ENCODE measurements at places on chromosomes 11 and 22.

DNA sequence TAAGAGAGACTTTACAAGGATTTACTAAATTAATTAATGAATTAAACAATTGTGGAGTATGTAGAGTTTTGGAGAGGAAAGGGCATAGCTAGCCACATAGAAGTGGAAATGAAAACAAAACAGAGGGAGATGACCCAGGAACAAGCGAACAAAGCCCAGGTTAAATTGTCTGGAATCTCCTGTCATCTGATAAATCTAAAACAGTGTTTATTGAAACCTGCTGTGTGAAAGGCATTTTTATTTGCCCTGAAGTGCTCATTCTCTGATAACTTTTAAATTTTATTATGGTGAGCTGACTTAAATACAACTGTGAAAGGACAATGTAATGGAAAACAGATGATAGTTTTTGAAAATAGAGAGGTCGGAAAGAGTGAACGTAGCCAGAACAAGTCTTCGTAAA lies 682.8 kb upstream of the KIRREL3 start:
- DNase-seq = no peak

GRCh38 chr11:65315204-65315865 lies 669 bp downstream of the CDC42EP2 start:
- peak; percentile 85 for DNase-seq

DNA sequence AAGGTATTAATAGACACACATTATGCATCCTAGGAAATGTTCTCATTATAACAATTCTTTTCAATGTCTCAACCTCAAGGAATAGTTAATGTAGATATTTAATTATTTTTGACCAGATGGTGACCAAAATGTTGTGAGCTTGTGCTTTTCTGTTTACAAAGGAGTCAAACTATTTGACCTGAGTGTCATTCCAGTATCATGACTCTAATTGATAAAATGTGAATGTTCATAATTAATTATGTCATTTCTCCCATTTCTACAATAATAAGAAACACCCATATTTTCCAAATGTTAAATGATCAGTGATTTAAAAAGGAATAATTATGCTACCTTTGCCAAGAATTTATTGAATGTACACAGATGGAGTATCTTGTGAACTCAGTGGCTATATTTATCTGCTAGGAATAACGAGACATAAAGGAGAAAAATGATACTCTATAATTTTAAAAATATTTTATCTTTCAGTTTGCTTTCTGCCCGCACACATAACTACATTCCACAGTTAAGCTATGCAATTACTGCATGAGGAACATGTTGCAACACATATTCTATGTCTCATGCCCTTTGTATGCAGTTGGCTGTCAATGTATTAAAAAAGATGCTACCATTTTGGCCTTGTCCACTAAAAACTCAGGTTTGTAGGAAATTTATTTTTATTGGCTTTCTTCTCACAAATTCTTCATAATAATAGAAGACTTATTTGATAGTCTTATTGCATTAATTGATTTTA lies 376.7 kb upstream of the CCDC179 start:
- DNase-seq = no peak

GRCh38 chr11:128052912-128053641 lies 534.3 kb downstream of the ETS1 start:
- DNase-seq = no peak

GRCh38 chr22:28505416-28506149 lies 174.1 kb downstream of the TTC28 start:
- no peak for DNase-seq

GRCh38 chr11:71340086-71340606 lies 87.8 kb upstream of the SHANK2 start:
- DNase-seq = no peak

DNA sequence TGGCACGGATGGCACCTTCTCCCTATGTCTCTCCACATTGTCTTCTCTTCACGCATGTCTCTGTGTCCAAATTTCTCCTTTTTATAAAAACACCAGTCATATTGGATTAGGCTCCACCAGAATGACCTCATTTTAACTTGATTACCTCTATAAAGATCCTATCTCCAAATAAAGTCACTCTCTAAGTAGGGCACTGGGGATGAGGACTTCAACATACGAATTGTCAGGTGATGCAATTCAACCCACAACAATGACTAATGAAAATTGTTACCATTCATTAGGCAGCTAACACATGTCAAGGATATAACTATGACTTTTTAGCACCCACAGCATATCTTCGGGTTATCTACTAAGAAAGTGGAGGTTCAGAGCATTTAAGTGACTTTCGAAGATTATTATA lies 55.5 kb upstream of the USP47 start:
- no peak for DNase-seq

GRCh38 chr22:45615364-45615763 lies 56.3 kb upstream of the ATXN10 start:
- DNase-seq = no peak

GRCh38 chr11:130208241-130209127 lies 48.9 kb downstream of the ST14 start:
- no peak for DNase-seq

DNA sequence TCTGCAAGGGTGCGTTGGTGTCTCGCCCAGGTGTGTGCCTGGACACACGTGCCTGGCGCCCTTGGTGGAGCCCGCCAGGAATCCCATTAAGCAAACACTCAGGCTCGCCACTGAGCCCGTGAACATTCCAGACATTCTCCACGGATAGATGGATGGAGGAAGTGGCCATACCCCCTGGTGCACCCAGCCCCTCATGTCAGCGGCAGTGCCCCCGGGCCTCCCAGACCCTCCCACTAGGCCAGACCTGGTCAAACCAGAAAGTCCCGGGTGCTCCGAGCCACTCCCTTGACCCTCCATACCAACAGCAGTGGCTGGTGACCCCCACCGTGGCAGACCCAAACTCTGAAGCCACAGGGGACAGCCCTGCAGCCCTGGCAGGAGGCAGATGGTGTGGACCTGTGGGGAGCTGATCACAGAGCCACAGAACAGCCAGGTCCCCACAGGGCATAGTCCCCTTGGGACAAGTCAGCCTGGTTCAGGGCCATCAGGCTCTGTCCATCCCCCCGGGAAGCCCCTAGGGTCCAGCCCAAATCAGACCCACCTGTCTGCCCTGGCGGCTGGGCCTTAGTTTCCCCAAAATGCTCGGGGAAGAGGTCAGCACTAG lies 1.9 kb downstream of the EPS8L2 start:
- DNase-seq = no peak

DNA sequence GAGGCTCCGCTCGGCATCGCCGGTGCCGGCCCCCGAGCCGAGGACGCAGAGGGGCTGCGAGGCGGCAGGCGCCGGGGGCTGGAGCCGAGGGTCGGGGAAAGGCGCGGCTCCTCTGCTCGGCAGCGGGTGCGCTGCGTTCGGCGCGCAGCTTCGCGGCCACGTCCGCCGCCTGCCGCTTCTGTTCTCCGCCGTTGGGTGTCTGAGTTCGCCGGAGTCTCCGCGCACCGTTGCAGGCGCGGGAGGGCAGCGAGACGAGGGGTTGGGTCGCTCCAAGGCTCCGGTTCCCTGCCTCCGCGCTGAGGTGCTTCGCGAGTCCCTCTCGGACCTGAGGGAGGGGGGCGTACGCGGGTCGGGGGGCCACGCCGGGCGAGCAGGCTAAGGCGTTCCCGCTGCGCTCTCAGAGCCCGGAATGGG lies 347 bp downstream of the MN1 start:
- no peak for DNase-seq

DNA sequence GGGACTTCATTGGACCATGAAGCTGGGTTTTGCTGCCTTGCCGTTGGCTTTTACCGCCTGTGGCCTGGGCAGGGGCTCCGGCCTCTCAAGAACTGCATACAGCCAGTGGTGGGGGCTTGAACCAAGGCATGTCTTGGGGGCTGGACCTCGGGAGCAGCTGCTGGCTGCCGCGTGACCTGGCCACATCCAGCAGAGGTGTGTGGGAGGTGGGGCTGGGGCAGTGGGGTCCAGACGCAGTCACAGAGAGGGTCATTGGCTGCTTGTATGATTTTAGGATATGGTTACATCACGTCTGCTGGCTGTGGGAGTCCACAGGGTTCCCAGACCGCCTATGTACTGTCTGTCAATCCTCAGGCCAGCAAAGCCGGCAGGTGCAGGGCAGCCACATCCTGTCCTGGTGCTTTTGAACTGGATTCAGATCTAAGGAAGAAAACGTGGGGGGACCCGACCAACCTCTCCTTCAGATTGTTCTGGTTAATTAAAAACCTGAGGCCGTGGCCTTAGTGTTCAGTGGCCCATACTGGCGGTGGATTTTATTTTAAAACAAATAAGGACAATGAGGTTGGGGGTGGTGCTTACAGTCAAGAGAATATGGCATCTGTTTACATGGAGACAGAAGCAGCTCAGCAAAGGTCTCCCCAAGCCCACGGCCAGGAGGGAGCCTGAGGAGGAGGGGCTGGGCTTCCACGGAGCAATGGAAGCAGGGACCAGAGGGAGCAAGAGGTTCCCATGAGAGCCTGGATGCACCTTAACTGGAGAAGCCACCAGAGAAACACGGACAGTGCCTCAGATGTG lies 426.0 kb downstream of the TBC1D22A start:
- no peak for DNase-seq

- DNase-seq = no peak
Measured at GRCh38 chr11:44795803-44796535, 69.2 kb downstream of the TSPAN18 start.

- DNase-seq = no peak
Measured at GRCh38 chr11:117381481-117382387, 54.1 kb downstream of the CEP164 start.

Data from stimulated activated CD4-positive, alpha-beta T cell treated with anti-CD3 and anti-CD28 coated beads, TNF-alpha, amount 100 ng/mL, for 48 hours (primary cell).